ENCODE measurements at places on chromosomes 5 and 9.
A peak's percentile ranks its signal among the peaks of the same experiment; 100 is the strongest.

GRCh38 chr9:6564360-6564759 is 81.2 kb downstream of the GLDC start:
- no peak for DNase-seq

DNA sequence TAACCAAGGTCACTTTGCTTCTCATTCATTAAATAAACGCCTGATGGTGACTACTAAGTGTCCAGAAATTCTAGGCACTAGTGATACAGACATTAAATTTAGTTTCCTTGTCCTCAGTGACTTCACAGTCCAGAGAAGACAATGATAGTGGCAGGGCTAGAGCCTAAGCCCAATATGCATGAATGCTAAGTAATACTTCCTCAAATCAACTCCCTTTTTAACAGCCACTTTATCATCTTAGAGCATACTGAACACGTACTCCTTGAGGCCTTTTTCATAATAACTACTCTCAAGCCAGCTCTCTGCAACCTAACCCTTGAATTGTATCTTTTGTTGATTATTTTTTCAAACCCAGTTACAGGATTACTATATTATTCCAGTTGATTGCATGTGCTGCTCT is 74.1 kb downstream of the STX17 start:
- DNase-seq, result no peak

DNA sequence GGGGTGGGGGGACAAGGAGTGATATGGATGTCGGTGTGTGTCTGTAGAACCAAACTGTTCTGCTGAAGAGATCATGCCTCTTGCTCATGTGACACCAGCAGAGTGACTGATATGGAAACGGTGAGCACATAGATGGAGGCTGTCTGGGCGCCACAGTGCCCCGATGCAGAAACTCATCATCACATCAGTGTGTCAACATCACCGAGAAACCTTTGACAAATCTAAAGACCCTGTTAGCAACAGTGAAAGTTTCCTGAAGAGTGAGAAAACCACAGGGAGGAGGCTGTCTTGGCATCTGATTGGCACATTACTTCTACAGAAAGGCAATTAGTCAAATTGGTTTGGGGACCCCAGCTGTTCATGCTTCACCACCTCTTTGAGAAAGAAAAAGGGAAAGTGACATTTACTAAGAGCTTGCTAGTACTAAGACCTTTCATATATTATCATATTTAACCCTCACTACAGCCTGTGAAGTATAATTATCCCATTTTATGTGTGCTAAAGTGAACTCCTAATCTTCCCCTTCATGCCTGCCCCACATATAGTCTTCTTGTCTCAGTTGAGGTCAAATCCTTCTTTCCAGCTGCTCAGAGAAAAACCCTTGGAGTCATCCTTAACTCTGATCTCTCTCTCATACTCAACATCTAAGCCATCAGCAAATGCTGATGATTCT is 25.6 kb downstream of the CSF2 start:
- no peak for DNase-seq

DNA sequence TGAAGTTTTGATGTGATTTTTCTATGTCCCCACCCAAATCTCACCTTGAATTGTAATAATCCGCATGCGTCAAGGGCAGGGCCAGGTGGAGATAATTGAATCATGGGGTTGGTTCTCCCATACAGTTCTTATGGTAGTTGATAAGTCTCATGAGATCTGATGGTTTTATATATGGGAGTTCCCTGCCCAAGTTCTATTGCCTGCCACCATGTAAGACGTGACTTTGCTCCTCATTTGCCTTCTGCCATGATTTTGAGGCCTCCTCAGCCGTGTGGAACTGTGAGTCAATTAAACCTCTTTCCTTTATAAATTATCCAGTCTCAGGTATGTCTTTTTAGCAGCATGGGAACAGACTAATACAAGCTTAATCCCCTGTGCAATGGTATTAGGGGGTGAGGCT is 25.5 kb upstream of the RAI14 start:
- DNase-seq, result no peak

DNA sequence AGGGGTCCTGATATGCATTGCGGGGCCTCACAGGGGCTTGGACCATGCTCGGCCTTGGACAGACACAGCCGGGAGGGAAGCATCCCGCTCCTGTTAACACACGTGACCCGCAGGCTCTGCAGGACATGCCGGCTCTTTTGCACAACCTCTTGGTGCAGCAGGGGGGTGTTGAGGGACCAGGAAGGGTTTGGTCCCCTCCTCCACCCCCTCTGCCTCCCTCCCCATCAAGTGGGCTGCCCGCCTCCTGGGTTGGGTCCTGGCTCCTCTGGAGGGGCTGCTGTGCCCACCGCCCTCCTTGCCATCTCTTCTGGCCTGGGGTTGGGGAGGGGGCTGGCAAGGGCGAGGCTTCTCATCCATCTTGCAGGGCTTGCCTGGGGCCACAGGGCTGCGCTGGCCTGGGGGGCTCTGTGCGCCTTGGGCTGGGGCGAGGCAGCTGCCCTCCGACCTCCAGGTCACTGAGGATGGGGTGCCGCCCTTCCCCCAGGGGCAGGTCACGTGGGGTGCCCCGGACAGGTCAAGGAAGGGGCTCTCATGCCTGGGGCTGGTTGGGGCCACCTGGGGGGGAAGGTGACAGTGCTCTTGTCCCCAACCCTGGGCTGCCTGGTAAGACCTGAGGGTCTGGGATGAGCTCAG is 16.8 kb upstream of the SLC9A3 start:
- DNase-seq, result no peak

GRCh38 chr9:81530846-81531245 is 158.5 kb downstream of the TLE1 start:
- DNase-seq, result no peak

DNA sequence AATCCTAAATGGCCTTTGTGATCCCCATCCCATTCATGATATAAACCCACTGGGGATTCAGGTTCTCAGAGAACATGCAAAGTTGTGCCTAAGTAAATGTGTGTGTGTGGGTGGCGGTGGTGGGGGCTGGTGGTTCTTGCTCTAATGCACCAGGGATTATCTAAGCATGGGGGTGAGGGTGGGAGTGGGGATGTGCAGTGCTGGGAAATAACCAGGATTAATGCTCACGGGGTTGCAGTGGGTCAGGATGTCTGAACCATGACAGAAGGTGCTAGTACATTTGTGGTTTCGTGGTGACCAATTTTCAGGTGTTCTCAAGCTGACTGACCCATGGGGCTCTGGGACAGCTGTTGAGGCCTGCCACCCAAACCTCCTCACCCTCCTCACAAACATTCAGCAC is 101.0 kb downstream of the ZNF608 start:
- DNase-seq, result no peak

- DNase-seq, result peak; percentile 53
These were observed 19.5 kb downstream of the TTC33 start for GRCh38 chr5:40736103-40736875.

DNA sequence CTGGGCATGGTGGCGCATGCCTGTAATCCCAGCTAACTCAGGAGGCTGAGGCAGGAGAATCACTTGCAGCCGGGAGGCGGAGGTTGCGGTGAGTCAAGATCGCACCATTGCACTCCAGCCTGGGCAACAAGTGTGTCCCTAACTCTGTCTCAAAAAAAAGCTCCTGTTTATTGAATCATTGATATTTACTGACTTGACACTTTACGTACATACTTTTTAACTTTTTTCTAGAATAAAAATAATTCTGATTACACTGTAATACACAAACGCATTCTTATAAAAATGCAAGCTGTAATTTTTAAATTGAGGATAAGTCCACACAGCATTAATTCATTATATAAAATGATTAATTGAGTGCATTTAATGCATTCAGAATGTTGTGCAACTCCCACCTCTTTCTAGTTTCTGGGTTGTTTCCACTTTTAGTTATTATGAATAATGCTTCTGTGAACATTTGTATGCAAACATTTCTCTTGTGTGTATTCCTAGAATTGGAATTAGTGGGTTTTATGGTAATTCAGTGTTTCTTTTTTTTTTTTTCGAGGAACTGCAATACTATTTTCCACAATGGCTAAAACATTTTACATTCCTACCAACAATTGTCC is 15.7 kb downstream of the ERCC6L2 start:
- DNase-seq, result no peak

DNA sequence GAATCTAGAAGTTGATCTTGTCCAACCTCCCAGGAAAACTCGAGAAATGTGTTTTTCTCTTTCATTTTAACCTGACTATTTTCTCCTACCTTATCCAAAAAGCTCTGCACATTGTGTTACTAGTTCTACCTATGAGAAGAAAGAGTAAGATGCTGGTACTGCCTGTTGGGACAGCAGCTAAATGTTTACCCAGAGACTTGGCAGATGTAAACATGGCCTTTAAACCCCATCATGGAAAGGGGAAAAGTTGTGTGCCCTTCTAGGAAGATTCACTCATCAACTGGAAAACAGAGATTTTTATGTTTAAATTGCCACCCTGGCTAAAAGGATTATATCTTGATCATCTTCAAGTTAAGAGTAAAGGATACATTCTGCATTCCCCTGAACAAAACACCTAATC is 3.5 kb downstream of the ARL15 start:
- no peak for DNase-seq

DNA sequence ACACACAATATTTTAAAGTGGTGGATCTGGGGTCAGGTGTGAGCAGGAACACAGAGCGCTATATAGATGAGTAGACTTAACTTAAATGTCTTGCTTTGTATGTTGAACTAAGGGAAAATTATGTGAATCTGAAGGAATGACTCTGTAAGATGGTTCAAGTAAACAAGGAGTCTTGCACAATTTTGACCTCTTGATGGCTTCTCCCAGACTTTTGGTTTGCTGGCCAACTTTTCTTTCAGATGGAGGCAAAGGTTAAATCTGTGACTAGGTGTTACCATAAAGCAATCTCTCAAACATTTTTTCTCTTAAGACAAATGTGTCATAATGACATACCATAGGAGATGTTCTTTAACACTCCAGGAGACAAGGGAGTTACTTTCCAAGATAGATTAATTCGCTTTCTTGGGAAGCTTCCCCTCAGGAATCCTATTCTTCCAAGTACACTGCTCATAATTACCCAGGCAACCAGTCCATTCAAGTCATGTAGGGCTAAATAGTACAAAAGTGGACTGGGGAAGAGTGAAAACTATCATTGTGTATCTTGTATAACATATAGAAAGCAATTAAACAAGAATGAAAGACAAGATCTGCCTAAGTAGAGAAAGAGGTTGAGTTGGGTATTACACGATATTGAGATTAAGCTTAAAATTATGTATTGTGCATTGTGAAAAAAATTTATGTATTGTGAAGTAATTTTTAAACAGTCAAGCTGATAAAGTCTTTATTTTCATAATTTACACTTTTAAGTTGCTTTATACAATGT is 60.3 kb upstream of the SLC27A6 start:
- DNase-seq, result no peak

GRCh38 chr5:92944903-92945604 is 636.0 kb downstream of the NR2F1-AS1 start:
- no peak for DNase-seq

DNA sequence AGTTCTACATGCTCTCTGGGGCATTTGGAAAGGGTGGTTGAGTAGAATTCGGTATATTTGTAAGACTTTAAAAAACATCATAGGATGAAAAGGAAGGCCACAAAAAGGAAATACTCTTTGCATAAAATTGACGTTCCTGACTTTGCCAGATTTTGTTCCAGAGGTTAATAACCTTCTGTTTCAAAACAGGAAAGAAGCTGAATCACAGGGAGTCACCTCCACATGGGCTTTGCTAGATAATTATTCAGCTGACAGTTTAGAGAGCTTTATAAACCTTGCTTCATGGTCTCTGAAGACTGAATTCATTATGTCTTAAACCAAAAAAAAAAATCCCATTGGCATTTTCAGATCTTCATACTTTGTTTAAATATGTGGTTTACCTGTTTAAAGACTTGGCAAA is 203.7 kb downstream of the SEMA6A start:
- DNase-seq, result no peak

- no peak for DNase-seq
These were observed 1019.5 kb upstream of the SEMA6A start for GRCh38 chr5:117594166-117594565.

DNA sequence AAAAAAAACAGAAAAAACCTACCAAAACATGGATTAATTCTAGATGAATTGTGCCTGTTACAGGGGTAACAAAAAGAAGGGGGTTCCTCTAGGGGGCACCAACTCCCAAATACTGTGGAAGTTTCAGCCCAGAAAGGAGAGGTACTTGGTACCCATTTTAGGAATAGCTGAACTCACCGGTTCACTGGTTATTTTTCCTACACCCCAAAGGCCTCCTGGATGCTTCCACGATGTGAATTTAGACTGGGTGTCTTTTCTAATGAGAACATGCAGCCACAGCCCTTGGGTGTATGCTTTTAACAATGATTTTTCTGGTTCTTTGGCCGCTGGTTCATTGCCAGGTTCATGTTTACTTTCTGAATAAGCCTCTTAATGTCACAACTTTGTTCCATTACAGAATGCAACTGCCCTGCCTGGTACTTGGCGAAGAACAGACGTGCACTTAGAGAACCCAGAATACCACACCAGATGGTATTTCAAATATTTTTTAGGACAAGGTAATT is 46.7 kb downstream of the GARNL3 start:
- no peak for DNase-seq
